Smooth muscle cell of the pulmonary artery (primary cell): ENCODE measurements at places on chromosomes 3 and 15. TPM values are rescaled to one million over a fixed set of nuclear protein-coding genes. Genes with fewer than 3 reads are reported as not detected.

Gene SYNPR
- total RNA-seq, result not detected in 2 replicates

Gene HDGFL3
- total RNA-seq, result 23.9 and 24.4 TPM in 2 replicates

Gene LHFPL4
- total RNA-seq, result not detected in 2 replicates

Gene PLAAT1
- total RNA-seq, result not detected in 2 replicates

Gene MGA
- 34.6 and 36.2 TPM in 2 replicates for total RNA-seq

Gene SETD2
- 32.1 and 34.9 TPM in 2 replicates for total RNA-seq

Gene TF
- total RNA-seq, result 0.20 and 0.43 TPM in 2 replicates
